Activated naive CD8-positive, alpha-beta T cell treated with anti-CD3 and anti-CD28 coated beads for 36 hours (primary cell): ENCODE measurements at places on chromosomes 6 and 20. TPM values are rescaled to one million over a fixed set of nuclear protein-coding genes. Genes with fewer than 3 reads are reported as not detected.

DNA sequence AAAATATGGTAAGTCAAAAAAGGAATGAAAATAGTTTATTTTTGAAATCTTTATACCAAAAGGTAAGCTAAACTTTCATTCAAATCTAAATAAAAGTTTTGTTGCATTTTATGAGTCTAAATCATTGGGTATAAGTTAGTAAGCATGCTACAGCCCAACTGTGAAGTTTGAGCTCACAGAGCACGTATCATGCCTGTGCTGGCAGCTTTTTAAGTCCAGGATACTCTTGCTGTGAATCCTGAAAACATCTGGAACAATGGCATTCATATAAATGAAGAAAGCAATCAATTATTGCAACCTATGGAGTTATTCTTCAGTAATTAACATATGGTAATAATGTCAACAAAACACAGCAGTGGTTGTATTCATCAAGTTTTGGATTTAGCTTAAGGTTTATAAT is 656.9 kb downstream of the RFPL4B start:
- no peak for DNase-seq

DNA sequence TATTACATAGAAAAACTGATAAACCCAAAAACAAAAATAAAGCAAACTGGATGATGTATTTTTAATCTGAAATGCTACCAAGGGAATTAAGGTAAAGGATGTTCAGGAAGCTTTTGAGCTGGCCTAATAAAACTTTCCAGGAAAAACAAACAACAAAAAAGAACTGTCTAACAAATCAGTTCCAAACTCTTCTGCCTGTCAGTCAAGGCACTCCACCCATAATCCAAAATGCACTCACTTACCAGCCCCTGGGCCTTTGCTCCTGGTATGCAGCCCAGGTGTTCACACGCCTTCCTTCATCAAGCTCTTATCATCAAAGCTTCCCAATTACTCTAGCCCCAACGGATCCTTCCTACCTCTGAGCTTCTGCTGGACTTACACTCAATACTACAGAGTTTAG is 3.7 kb downstream of the EXOC2 start:
- no peak for DNase-seq

GRCh38 chr20:12327205-12327604 is 409.5 kb downstream of the BTBD3 start:
- no peak for DNase-seq

DNA sequence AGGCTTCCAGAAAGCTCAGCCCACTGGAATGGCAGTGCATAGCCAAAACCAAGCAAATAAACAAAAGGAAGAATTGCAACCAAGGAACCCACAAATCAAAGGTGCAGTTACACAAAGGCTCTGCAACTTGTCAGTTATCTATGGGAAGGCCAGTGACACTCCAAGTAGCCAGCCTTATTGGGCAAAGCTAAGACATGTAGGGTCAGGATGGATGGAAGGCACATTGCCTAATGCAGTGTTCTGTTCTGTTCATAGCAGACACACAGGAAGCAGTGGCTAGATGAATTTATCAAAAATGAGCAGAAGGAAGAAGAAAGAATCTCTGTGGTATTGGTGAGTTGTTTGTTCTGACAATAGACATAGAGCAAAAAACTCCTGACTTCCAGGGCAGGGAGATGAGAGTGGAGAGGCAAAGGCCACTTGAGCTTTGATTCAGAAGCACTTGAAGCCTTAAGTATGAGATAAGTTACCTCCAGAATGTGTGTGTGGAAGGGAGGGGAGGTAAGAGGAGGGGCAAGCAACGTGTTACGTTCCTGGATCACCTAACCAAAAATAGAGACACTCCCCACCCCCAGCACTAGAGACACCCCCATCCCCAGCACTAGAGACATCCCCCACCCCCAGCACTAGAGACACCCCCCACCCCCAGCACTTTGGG is 57.9 kb upstream of the AKAP12 start:
- no peak for DNase-seq

- no peak for DNase-seq
Observed at GRCh38 chr20:5621305-5621704, 128.9 kb upstream of the SHLD1 start.

- DNase-seq: peak; percentile 78
Observed at GRCh38 chr6:2127484-2127911, 117.9 kb downstream of the GMDS start.

BHLHE23 gene
- not detected for total RNA-seq

GHRH gene
- total RNA-seq: not detected
